Large intestine (tissue), 12 donors: ENCODE measurements at places on chromosomes 7 and 10.
A peak's percentile ranks its signal among the peaks of the same experiment; 100 is the strongest.

- DNase-seq: no peak
These were observed 75.9 kb downstream of the NRBF2 start for GRCh38 chr10:63208986-63209385.

DNA sequence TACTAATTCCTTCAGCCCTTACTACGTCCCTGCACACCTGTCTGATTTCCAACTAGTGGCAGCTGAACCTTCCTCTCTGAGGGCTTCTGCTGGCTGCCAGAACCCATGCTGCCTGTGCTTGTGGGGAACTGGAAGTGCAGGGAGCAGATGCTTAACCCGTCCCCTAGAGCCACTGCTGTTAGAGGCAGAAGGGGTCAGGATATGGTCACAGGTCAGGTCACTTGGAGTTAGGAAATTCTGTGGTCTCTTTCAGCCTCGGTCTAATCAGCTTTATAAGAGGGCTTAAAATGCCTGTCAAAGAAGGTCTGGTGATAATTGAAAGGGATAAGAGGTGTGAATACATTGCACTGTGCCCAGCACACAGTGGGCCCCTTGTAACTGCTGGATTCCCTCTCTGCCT lies 82.0 kb downstream of the PLPP4 start:
- DNase-seq: no peak

DNA sequence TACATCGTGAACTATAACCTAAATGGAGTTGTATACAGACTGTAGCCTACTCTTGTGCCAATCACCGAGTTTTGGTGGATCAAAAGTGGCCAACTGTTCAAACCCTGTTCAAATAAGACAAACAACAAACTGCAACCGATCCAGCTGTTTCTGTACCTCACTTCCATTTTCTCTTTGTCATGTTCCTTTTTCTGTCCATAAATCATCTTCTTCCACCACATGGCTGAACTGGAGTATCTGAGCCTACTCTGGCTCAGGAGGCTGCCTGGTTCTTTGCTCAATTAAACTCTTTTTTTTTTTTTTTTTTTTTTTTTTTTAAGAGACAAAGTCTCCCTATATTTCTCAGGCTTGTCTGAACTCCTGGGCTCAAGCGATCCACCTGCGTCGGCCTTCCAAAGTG lies 59.0 kb upstream of the NPVF start:
- DNase-seq: no peak

GRCh38 chr10:78947733-78948132 lies 121.0 kb upstream of the ZMIZ1 start:
- no peak for DNase-seq

DNA sequence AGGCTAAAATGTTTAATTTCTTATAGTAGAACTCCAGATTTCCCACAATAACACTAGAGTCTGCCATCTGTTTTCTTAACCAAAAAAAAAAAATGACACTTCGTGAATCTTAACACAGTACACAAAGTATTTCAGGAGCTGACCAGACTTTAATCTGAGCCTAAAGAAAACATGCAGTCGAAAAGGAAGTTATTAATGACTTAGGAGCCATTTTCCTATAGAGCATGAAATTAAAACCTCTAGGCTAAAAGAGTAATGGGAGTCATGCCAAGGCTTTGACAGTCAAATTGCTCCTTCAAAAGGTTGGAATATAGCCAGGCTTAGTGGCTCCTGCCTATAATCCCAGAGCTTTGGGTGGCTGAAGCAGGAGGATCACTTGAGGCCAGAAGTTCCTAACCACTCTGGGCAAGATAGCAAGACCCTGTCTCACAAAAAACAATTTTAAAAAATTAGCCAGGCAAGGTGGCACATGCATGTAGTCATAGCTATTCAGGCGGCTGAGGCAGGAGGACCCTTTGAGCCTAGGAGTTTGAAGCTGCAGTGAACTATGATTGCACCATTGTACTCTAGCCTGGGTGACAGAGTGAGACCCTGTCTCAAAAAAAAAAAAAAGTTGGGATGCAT lies 13.6 kb downstream of the MICU1 start:
- DNase-seq: no peak

DNA sequence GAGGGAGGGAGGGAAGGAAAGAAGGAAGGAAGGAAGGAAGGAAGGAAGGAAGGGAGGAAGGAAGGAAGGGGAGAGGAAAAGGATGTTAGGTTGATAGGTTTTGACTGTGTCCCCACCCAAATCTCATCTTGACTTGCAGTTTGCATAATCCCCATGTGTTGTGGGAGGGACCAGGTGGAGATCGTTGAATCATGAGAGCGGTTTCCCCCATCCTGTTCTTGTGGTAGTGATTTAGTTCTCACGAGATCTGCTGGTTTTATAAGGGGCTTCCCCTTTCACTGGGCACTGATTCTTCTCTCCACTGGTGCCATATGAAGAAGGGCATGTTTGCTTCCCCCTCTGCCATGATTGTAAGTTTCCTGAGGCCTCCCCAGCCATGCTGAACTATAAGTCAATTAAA lies 15.1 kb upstream of the NUDCD3 start:
- DNase-seq: no peak

GRCh38 chr7:126203185-126203584 lies 1049.6 kb downstream of the GRM8 start:
- DNase-seq: no peak

DNA sequence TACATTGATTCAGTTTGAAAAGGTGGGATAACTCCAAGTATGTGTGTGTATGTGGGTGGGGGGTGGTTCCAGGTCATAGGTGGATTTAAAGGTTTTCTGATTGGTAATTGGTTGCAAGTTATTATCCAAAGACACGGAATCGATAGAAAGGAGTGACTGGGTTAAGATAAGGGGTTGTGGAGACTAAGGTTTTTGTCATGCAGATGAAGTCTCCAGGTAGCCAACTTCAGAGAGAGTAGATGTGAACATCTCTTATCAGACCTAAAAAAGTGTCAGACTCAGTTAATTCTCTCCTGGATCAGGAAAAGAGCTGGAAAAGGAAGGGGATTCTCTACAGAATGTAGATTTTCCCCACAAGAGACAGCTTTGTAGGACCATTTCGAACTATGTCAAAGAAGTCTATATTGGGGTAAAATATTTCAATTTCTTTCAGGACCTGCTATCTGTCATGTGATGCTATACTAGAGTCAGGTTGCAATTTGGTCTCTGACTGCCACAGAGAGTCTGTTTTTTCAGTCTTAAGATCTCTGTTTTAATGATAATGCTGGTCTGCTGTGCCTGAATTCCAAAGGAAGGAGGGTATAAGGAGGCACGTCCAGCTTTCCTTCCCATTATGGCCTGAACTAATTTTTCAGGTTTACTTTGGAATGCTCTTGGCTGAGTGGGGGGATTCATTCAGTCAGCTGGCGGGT lies 3.6 kb downstream of the C7orf57 start:
- no peak for DNase-seq

DNA sequence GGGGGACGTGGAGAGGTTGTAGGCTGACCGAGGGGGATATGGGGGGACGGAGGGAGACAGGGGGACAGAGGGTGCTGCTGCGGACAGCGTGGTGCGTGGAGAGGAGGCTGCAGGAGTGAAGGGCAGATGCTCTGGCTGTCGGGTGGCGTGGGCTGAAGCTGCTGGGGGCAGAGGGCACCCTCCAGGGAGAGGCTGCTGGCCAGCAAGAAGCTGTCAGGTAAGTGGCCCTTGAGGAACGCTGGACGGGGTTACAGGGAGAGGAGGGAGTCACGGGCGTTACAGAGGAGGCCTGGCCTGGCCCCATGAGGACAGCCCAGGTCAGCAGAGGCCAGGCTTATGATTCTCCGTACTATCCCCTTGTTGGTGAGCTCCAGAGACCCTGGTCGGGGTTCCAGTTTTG lies 27.1 kb downstream of the YKT6 start:
- DNase-seq: no peak

GRCh38 chr10:71217266-71218045 lies 5.1 kb downstream of the UNC5B start:
- no peak for DNase-seq

DNA sequence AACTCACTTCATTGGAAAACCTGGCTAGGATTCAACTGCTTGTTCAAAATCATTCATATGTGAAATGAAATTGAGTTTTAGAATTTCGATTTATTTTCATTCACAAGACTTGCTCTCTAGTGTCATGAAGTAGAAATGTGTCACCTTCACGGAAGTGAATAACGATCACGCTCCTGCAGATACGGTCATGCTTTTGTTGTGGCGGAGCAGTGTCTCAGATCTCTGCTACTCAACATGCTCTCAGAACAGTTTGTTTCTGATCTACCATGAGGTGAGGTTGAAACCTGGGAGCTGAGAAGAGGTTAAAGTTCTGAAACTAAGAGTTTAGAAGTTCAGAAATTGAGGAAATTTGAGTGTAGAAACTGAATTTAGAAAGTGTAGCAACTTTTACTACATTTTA lies 13.8 kb upstream of the PITRM1 start:
- DNase-seq: no peak

GRCh38 chr7:69748530-69748929 lies 150.3 kb downstream of the AUTS2 start:
- no peak for DNase-seq

- no peak for DNase-seq
These were observed 143.3 kb upstream of the GPR26 start for GRCh38 chr10:123522702-123523312.

GRCh38 chr7:41755096-41755495 lies 52.2 kb upstream of the INHBA start:
- no peak for DNase-seq

- DNase-seq: no peak
These were observed 76.0 kb downstream of the TYW1B start for GRCh38 chr7:72751978-72752377.

- DNase-seq: peak; percentile 18
These were observed 41.6 kb upstream of the FHIP2A start for GRCh38 chr10:114779803-114780576.

DNA sequence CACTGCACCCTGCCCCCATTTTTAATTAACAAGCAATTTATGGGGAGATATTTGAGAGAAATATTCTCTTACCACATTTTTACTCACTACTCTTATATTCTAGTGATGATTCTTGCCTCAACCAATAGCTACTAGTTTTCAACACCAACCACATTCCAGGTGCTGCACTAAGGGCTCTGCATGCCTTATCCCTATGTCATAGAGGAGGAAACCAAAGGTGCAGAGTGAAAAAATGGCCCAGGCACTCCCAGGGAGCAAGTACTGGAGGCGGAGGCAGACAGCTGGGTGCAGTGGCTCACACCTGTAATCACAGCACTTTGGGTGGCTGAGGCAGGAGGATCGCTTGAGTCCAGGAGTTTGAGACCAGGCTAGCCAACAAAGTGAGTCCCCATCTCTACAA lies 35.5 kb upstream of the TPST1 start:
- no peak for DNase-seq

DNA sequence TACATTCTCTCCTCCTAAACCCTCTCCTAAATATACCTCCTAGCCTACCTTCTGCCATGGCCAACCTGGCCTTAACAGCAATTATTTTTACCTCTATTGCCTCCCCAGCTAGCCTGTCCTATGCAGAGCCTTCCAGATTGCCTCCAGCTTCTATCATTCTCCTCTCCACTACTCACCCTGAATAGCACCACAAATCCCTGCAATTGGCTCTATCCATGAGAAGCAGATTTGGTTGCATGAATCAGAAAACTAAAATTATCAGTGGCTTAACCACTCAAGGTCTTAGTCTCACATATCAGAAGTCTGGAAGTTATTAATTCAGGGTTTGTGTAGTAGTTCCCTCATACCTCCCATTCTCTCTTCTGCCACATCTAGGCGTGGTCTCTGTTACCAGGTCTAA lies 120.3 kb upstream of the CACUL1 start:
- DNase-seq: no peak

GRCh38 chr10:29394321-29394932 lies 105.6 kb downstream of the LYZL1 start:
- DNase-seq: no peak

- no peak for DNase-seq
These were observed 45.4 kb downstream of the PODXL start for GRCh38 chr7:131511071-131511470.

- no peak for DNase-seq
These were observed 58.2 kb downstream of the GPR141 start for GRCh38 chr7:37741776-37742175.

- no peak for DNase-seq
These were observed 9.7 kb upstream of the ATP6V0E2 start for GRCh38 chr7:149864023-149864422.

DNA sequence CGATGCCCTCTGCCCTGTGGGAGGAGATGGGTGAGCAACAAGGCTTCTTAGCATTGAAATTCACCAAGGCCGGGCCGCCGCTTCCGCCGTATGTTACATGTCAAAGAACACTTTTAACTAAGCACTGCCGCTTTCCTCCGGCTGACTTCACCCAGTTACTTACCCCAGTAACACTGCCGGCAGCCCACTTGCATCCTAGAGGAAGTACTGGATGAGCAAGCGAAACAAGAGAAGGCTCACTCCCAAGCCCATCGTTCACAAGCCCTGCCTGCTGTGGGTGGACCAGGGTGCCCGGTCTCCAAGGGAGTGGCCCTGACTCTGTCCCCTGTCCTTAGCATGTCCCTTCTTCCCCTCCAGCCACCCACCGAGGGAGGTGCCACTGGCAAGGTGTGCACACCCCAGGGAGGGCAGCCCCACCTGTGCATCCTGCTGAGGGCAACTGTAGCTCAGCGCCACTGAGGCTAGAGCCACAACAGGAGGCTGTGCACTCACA lies 73.1 kb upstream of the EBF3 start:
- no peak for DNase-seq

DNA sequence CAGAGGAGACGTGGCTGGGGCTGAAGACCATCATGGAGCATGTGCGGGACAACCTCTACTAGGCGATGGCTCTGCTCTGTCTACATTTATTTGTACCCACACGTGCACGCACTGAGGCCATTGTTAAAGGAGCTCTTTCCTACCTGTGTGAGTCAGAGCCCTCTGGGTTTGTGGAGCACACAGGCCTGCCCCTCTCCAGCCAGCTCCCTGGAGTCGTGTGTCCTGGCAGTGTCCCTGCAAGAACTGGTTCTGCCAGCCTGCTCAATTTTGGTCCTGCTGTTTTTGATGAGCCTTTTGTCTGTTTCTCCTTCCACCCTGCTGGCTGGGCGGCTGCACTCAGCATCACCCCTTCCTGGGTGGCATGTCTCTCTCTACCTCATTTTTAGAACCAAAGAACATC lies 22.0 kb upstream of the CPA5 start:
- no peak for DNase-seq

GRCh38 chr10:87842220-87842641 lies 21.1 kb downstream of the KLLN start:
- peak; percentile 96 for DNase-seq

DNA sequence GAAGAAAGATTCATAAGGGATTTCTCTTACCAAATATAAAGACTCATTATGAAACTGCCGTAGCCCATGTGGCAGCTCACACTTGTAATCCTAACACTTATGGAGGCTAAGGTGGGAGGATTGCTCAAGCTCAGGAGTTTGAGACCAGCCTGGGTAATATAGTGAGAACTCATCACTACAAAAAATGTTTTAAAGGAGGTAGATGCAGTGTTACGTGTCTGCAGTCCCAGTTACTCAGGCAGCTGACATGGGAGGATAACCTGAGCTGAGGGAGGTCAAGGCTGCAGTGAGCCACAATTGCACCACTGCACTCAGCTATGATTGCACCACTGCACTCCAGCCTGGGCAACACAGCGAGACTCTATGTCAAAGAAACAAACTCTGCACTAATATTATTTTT lies 18.1 kb upstream of the DNA2 start:
- DNase-seq: no peak
